ENCODE measurements at places on chromosomes 7 and 10.

DNA sequence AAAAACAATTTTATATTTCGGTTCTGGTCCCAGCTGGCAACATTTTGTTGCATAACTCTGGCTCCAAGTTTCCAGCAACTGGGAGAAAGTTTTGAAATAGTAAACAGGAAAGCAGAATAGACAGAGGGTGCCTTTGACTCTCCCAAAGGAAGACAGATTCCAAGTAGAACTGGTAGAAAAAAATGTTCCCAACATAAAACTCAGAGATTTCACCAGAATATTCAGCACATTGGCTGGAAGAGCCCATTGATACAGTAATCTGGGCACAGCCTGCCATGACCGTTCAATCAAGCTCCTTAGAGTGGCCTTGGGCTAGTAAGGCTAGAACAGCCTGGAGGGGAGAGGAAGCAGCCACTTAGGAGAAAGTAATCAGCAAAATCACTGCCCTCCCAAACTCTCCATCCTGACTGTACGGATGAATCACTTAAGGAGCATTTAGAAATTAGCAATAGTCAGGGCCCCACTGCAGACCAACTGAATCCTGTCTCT is 120.4 kb downstream of the CUBN start:
- DNase-seq: no peak

DNA sequence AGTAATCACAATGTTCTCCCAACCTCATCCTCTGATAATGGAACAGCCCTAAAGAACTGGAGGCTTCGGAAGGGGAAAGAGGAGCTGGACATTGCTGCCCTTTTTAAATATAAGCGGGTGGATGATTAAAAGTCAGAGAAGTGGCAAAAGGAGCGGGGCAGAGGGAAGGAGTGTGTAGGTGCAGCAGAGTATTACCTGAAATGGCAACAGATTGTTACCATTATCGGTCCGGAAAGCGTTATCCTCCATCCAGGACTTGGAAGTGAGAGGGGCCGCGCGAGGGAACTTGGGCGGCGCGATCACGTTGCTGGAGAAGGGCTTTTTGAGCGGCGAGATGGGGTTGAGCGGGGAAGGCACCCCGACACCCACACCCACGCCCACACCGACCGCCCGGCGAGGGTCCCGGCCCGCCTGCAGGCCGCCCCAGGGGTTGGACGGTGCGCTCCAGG is 51.7 kb downstream of the CPEB3 start:
- DNase-seq: no peak

- DNase-seq: no peak
Observed at GRCh38 chr10:28600056-28600455, 67.1 kb downstream of the WAC start.

GRCh38 chr7:132677918-132678317 is 101.6 kb upstream of the PLXNA4 start:
- no peak for DNase-seq

GRCh38 chr10:63431962-63432797 is 33.6 kb downstream of the JMJD1C start:
- DNase-seq: no peak

DNA sequence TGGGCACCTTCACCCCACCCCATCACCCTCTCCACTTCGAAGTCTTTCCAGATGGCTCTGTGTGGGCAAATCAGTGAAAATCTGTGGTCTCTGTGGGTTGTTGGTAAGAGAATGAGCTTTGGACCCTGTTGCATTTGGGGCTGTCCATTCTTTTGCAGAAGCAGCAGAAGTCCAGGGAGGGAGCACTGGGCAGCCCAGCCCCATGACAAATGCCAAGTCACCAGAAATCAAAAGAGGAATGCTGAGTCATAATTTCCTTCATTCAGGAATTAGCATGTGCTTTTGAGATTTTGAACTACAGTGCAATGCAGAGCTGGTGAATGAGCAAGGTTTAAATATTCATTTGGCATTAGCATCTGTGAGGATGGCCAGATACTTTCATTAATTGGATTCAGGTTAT is 556.2 kb downstream of the LRMDA start:
- no peak for DNase-seq

DNA sequence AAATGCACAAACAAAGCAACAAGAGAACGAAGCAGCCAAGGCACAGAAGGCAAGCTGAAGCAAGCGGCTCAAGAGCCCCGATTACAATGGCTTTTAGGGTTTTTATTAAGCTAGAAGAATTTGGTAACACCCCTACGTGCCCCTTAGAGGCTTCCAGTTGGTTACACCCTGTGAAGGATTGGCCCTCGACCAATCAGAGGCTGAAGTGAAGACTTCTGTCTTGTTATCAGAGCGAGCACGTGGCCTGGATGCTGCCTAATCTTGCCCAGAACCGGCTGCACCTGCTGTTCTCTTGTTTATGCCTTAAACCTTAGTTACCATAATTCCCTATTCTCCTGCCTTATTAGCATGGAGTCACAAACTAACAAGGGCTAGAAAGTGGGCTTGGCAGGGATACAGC is 21.4 kb downstream of the KCNK18 start:
- no peak for DNase-seq

GRCh38 chr10:48780341-48780740 is 95.7 kb downstream of the WDFY4 start:
- no peak for DNase-seq

DNA sequence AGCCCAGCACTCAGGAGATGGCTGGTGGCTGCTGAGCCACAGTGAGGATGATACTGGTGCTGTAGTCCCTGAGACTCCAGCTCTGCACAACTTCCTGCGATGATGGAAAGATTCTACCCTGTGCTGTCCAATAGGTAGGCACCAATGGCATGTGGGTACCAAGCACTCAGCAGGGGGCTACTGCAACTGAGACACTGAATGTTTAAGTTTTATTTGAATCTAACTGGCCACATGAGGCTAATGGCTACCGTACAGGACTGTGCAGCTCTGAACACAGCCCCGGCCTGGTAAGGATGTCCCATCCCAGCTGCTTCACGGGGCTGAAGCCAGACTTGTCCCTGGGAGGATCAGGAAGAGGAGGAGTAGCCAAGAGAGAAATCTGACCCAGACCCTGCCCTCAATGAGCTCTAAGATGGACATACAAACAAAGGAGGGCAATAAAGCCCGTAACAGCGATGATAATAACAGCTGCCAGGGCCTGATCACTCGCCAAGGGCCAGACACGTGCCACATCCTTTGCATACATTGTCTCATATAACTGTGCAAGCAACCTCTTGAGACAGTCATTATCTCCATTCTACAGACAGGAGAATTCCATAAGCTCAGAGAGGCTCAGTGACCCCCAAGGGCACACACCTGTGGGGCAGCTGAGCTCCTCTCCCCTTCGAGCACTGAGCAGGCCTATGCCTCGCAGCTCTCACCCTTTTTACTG is 3.8 kb downstream of the GPRIN2 start:
- no peak for DNase-seq

GRCh38 chr10:97332591-97333350 is 1.8 kb downstream of the FRAT2 start:
- no peak for DNase-seq

DNA sequence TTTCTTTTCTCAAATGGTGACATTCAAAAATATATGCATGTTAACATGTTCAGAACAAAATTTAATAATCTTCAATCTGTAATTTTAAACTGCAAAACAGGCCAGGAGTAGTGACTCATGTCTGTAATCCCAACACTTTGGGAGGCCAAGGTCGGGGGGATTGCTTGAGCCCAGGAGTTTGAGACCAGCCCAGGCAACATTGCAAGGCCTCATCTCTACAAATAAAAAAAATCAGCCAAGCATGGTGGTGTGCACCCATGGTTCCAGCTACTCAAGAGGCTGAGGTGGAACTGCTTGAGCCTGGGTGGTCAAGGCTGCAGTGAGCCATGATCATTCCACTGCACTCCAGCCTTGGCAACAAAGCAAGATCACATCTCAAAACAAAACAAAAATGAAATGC is 394.3 kb downstream of the PARD3 start:
- no peak for DNase-seq

DNA sequence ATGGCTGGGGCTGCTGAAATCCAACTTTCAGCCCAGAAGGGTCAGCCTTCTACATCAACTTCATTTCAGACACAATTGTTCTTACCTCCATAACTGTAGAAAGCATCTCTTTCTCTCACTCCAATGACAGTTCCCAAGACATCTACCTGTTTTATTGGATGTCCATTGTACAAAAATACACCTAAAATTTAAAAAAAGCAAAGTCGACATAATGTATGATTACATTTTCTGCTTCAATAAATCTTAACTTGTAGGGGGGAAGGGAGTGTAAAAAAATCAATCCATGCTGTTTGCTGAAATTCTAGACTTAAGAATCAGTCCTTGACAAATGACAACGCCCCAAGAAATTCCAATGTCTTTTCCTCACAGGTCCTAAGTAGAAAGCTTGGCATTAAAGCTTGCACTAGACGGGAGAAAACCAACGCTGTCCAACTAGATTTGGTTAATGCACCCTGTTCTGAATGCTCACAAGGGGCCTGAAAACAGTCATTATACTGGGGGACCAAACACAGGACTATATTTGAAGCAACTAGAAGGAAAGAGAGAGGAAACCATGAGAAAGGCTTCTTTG is 7.5 kb downstream of the STN1 start:
- DNase-seq: no peak

DNA sequence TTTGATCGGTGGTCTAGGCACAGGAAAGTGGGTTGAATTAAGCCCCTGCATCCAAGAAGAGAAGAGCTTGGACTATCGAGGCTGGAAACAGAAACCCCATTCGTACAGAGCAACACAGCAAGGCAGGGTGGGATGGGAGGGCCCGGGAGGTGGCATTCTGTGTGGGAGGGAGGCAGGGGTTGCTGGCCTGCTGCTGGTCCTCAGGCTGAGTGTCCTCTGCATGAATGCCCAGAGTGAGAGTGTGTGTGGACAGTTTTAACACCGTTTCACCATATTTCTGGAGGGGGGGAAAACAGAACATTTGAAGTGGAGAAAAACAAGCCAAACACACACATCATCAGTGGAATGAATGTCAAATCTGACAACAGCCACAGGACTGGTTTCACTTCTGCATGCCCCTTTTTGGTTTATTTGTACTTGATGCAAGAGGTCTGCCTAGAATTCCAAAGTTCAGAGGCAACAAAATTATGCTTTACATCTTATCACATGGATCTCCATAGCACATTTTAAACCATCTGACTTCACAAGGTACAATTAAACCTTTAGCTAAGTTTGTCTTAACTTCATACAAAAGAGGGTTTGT is 11.1 kb upstream of the ENO4 start:
- no peak for DNase-seq

- no peak for DNase-seq
Observed at GRCh38 chr7:117216436-117217069, 106.3 kb downstream of the WNT2 start.

DNA sequence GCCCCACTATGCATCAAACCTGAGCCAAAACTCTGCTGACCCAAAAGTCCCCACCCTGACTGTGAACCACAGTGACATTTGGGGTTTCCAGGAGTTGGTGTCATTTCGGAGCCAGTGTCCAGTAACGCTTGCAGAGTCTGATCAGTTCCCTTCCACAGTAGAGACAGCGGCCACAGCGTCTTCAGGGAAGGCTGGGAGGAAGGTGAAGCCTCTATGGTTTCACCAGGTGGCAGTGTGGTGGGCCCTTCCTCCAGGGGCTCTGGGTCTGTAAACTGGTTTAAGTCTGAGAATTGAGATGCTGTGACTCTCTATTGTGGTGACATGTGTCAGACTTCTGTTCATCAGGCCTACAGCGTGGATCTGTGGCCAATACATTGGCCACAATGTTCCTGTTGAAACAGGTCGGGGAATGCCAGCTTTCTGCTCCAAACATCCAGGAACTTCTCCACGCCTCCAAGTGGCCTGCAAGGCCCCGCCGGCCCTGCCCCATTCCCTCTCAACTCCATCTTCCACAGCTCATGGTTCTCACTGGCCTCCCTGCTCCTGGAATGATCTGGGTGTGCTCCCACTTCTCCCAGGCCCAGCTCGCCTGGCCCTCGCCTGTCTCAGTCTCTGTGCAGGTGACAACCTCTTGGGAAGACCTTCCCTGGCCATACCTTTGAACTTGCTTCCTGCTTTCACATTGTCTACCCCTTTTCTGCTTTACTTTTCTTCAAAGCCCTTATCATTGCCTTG is 124.5 kb upstream of the FAM20C start:
- DNase-seq: no peak

DNA sequence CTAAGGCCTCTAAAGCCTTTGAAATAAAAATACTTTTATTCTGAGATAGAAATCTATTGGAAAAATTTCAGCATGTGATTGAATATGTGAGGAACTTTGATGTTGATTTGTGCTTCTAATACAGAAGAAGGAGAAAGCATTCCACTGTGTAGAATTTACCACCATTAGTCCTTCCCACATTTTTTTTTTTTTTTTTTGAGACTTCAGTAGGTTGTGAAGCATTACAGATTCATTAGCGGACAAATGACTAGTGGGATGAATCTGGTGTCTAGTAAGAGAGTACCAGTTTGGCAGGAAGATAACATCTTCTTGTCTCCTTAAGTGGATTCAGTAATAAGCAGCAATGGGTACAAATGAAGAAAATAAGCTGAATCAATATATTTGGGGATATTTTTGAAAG is 95.5 kb downstream of the ANKRD30A start:
- no peak for DNase-seq

DNA sequence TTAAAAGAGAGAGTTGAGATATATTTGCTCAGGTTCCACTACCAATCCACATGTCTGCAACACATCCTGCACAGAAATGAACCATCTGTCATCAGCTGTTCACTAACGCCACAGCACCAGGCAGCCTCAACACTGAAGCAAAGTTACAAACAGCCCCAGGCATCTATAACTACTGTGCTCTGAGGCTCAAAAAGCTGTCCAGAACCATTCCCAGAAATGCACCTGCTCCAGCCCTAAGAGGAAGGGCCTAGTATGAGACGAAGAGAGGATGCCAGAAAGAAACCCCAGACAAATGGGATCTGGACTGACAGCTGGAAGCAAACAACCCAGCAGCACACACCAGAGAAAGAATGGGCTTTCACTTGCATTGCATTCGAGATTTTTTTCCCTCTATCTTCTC is 159.3 kb downstream of the ELMO1 start:
- no peak for DNase-seq

DNA sequence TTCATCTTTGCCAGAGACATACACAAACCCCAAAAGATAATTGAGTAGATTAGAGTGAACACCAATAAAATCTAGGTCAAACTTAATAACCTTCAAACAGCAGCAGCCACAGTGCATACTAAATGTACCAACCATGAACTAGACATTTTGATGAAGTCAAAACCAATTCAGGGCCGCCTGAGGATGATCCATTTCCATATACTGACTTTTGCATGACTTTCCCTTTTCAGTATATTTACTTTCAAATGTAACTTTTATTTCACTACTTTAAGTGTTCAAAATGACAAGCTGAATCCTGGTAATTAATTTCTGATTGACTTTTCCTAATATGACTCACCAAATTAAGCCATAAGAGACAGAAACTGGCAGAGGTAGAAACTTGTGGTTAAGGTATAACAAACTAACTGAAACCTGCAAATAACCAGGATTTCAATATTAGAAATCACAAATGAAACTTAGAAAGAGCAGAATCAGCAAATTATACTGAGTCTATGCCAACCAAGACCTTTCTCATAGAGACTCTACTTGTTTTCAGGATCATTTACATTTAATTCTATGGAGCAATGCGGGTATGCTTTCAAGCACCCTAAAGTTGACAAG is 171.9 kb upstream of the LRRN3 start:
- DNase-seq: no peak
